A549 treated with AZD2906 at 1 μM for 4 hours (cell line): ENCODE measurements at places on chromosomes 7 and 10. TPM values are rescaled to one million over a fixed set of nuclear protein-coding genes. Genes with fewer than 3 reads are reported as not detected.

Gene PON1
- 0.52 to 1.6 TPM (median 0.97 TPM) in 5 replicates for total RNA-seq

Gene CALML5
- total RNA-seq, result not detected in 5 replicates

Gene HTRA1
- 47.9 to 56.4 TPM (median 48.7 TPM) in 5 replicates for total RNA-seq

Gene TLX1
- not detected in 5 replicates for total RNA-seq

Gene POU6F2
- total RNA-seq, result not detected in 5 replicates
